ENCODE measurements at places on chromosomes 13 and 19.
A peak's percentile ranks its signal among the peaks of the same experiment; 100 is the strongest.

DNA sequence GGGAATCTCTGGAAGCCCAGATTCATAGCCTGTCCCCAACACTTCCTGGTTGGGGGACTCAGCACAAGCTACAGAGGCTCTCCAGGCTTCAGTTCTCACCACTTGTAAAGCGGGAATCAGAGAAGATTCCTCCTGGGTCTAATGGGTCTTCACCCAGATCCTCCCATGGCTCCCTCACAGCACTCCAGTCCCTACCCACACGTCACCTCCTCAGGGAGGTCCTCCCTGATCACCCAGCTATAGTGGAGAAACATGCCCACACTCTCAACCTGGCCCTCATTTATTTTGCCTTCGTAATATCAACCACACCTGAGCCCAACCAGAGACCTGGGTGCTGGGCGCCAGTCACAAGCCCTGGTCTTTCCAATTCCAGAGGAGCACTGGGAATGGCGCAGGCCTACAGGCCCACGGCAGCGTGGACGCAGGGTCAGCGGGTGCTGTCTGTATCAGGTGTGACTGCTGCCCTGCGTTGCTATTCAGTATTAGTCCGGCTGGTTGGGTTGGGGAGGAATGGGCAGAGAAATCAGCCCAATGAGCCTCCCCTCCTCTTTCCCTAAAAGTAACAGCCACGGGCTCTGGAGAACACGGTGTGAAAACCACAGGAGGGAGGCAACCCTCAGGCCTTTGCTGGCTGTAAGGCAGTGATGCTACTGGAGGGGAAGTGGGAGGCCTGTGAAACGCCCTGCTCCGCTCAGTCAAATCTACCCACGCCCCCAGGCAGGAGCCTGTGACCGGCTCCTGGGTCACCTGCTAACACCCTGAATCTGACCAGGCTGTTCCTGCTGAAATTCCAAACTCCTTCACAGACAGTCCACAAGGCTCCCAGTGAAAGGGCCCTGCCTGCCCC is 5.2 kb downstream of the AKT2 start:
- peak; percentile 16 for DNase-seq

DNA sequence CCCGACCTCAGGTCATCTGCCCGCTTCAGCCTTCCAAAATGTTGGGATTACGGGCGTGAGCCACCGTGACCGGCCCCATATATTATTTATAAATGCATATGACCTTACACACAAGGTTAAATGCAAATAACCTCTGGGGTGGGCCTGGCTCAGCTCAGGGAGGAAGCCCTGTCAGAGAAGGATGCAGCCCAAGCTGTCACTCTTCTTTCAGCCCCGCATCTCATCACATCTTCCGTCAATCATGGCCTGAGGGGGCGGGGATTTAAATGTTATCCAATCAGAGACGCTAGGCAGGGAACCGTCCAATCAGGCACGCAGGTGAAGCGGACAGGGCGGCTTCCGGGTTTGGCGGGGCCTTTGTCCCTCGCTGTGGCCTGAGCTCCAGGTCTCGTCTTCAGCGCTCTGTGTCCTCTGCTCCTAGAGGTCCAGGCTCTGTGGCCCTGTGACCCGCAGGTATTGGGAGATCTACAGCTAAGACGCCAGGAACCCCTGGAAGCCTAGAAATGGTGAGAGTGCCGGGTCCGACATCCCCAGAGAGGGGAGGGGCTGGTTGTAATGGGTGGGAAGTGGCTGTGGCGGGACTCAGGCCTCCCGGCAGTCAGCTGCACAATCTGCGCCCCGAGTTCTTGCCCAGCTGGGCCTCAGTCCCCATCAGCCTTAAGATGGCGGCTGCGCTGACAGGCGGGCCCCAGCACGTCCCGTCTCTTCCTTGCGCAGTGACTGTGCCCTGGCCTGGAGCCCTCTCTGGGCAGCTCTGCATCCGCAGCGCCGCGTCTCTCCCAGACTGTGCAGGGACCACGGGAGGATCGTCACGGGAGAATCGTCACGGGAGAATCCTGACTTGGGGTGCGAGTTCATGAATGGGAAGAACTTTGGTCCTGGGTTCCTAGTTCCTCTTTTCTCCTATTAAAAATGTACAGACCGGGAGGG is at the start of gene ZNF430:
TSS of gene ZNF430 (plus strand) at position 360 of the 930 bp plus-strand sequence. CDS start at position 504, 144 bp downstream.
- peak; percentile 97 for DNase-seq

- DNase-seq: no peak
Measured at GRCh38 chr13:111494641-111495040, 174.2 kb downstream of the TEX29 start.

- no peak for DNase-seq
Measured at GRCh38 chr19:816500-816857, 5.3 kb downstream of the PLPPR3 start.

DNA sequence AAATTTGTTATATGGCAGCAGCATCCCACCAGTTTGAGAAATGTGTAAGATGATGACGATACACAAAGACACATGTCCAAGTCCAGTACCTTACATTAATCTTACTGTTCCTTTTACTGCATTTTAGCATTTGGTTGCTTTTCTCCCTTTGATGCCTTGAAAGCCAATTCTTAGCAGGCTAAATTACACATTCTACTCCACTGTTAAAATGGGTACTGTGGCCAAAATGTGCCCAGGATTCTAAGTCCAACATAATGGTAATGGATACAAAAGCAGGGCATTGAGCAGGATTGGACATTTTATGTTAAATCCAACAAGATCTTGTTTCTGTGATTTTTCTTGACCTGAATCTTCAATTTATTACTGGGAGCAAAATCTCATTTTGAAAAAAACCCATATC is 52.8 kb upstream of the RAP2A start:
- DNase-seq: no peak

DNA sequence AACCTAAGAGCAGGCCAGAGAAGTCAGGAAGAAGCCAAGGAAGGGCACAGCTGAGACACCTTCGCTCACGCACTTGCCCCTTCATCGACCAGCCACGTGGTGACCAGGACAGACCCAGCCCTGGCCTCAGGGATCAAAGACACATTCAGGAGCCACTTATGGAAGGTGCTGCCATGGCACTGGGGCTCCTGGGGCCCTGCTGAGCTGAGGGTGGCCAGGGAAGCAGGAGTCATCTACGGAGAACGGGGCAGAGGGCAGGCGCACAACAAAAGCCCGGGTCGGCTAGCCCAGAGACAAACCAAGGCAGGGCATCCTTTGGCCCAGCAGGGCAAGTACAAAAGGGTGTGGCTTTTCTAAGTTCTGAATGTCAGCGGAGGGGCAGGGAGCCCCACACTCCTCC is 2.3 kb downstream of the PLPP2 start:
- DNase-seq: no peak

DNA sequence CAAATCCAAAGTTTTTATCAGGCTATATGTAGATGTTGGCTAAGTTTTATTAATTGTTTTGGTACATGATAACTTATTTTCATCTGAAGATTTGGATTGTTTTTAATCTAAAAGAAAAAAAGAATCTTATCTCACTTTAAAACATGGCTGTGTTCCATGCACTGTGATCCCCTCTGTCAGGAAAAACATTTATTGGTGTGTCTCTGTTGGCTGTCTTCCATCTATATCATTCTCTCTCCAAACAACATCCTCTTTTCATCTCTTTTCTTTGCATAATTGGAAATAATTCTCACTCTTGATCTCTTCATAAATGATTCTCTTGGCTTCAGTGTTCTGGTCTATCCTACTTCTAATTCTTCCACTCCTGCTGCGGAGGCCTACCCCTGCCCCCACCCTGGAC is 4.2 kb downstream of the NALCN start:
- no peak for DNase-seq

DNA sequence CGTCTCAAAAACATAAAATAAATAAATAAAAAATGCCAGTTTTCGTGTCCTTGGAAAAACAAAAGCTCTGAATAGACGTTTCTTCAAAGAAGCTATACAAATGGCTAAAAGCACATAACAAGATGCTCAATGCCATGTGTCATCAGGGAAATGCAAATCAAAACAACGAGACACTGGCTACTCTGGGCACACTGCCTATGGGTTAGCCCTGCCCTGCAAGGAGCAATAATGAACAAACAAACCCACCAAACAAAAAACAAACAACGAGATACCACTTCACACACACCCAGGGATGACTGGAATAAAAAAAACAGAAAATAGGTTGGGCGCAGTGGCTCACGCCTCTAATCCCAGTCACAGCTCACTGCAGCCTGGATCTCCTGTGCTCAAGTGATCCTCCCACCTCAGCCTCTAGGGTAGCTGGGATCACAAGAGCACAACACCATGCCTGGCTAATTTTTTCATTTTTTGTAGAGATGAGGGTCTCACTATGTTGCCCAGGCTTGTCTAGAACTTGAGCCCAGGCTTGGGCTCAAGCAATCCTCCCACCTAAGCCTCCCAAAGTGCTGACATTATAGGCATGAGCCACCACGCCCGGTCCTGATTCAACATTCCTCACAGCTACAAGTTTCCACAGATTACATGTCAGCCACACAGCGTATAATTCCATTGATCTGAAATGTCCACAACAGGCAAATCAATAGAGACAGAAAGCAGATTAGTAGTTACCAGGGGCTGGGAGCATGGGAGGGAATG is 15.5 kb upstream of the ISYNA1 start:
- no peak for DNase-seq

GRCh38 chr19:50839712-50840655 is 6.6 kb upstream of the KLK15 start:
- DNase-seq: no peak

- no peak for DNase-seq
Measured at GRCh38 chr13:73451221-73452029, 392.6 kb downstream of the KLF5 start.

DNA sequence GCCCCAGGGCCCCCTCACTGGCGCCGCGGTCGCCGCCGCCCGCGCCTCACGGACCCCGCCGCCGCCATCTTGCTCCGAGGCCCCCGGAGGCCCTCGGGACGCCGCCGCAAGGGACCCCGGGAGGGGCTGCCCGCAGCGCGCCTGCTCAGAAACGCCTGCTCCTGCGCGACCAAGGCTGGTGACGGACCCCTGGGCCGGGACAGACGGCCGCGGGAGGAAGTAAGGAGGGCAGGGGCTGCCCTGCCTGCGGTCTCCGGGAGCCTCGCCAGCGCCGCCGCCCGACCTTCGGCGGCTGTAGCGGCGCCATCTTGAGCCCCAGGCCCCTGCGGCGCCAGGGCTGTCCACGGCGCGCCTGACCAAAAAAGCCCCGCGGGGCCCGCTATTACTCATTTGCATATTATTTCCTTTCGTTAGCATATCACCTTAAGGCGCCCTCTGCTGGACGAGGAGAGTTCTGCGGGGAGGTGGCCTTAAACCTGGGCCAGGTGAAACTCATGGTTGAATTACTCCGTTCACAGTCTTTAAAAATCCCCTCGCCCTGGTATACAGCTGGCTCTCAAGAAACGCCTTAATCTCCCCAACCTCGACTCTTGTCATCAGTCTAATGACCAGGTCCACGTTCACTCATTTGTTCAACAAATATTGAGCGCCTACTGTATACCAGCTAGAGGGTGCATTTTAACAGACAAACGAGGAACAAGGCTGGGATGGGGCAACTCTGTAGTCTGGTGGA is at the start of gene REXO1:
TSS of gene REXO1 (minus strand) at position 85 of the 733 bp plus-strand sequence. CDS start 125 bp downstream, outside the sequence.
- peak; percentile 99 for DNase-seq

DNA sequence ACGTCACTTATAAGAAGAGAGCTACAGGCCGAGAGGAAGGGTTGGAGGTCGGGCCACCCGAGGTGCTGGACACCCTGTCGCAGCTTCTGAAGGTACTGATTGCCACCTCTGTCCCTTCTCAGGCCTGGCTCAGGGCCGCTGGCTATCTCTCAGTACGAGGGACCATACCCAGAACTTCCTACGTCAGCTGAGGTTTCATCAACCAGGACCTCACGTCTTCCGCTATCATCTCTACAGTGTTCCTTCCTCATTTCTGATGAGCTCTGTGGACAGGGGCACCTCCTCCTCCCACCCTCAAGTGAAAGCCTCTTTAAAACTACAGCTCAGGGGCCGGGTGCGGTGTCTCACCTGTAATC is 58.2 kb upstream of the USE1 start:
- DNase-seq: peak; percentile 79

DNA sequence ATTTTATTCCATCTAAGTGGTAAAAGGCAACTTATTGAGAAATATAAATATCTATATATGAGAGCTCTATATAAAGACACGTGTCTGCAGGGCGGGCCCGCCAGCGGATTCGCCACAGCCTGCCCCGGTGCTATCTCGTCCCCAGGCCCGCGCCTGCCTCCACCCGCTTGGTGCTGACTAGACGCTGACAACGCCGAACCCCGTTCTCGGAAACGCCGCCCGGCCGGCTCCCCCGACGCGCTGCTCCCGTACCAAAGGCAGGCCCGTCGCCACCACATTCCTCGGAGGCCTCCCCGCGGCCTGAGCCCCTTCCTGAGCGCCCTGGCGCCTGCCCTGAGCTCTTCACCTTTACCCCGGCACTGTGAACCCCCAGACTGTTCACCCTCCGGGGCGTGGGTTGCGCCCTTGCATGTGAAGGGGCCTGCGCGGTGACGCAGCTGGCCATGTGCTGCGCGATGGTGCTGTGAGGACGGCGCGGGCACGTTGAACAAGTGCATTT is 6.0 kb downstream of the PLEKHJ1 start:
- no peak for DNase-seq

- peak; percentile 38 for DNase-seq
Measured at GRCh38 chr19:49807058-49807903, 5.8 kb downstream of the FUZ start.
